Activated B cell treated with CpG ODN at 0.5 μM for 24 hours (primary cell): ENCODE measurements at places on chromosomes 4 and X. TPM values are rescaled to one million over a fixed set of nuclear protein-coding genes. Genes with fewer than 3 reads are reported as not detected.

Gene REELD1
- 2.1 and 2.6 TPM in 2 replicates for total RNA-seq

Gene TLR2
- total RNA-seq, result 3.6 and 4.3 TPM in 2 replicates

Gene JADE3
- total RNA-seq, result 45.3 and 48.4 TPM in 2 replicates

GRCh38 chr4:101321481-101322042 is 25.8 kb downstream of the PPP3CA start:
- H3K36me3 ChIP-seq, result peaks cover 6% of the 10 kb centered on the region
- H3K4me1 ChIP-seq, result peaks cover 72% of the 10 kb centered on the region
- H3K27ac ChIP-seq, result no peak overlapping the region
- H3K27me3 ChIP-seq, result no peaks in the 10 kb centered on the region
- H3K4me3 ChIP-seq, result no peak overlapping the region
- DNase-seq, result no peak

GRCh38 chrX:106716004-106716403 is 10.5 kb upstream of the RNF128 start:
- H3K27me3 ChIP-seq, result no peaks in the 10 kb centered on the region
- H3K36me3 ChIP-seq, result no peaks in the 10 kb centered on the region
- no peaks in the 10 kb centered on the region for H3K4me1 ChIP-seq
- DNase-seq, result no peak
- no peak overlapping the region for H3K4me3 ChIP-seq

GRCh38 chr4:103029300-103029699 is 9.8 kb upstream of the SLC9B1 start:
- no peak for DNase-seq
- H3K4me1 ChIP-seq, result no peaks in the 10 kb centered on the region
- H3K27ac ChIP-seq, result no peak overlapping the region
- H3K36me3 ChIP-seq, result peaks cover 35% of the 10 kb centered on the region
